Head of caudate nucleus (tissue), 42 donors: ENCODE measurements at places on chromosomes 1 and 21.

DNA sequence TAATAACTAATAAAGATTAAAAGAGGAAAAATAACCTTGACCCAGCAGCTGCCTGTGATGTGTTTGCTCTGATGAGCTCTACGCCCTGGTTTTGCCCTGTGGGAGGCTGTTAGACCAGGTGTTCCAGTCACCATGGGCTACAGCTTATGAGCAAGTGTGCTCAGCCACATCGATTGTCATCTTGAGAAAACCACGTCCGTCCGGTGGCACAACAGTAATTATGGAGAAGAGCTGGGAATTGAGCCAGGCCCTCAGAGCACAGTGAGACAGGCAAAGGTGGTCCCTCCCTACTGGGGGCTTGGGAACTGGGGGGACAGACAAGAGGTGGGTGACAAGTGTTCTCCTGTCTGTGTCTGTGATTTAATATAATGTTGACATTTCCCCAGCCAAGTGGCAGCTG is 420.5 kb downstream of the MATN1 start:
- DNase-seq: no peak

- DNase-seq: no peak
Observed at GRCh38 chr1:75449998-75450397, 160.9 kb downstream of the SLC44A5 start.

DNA sequence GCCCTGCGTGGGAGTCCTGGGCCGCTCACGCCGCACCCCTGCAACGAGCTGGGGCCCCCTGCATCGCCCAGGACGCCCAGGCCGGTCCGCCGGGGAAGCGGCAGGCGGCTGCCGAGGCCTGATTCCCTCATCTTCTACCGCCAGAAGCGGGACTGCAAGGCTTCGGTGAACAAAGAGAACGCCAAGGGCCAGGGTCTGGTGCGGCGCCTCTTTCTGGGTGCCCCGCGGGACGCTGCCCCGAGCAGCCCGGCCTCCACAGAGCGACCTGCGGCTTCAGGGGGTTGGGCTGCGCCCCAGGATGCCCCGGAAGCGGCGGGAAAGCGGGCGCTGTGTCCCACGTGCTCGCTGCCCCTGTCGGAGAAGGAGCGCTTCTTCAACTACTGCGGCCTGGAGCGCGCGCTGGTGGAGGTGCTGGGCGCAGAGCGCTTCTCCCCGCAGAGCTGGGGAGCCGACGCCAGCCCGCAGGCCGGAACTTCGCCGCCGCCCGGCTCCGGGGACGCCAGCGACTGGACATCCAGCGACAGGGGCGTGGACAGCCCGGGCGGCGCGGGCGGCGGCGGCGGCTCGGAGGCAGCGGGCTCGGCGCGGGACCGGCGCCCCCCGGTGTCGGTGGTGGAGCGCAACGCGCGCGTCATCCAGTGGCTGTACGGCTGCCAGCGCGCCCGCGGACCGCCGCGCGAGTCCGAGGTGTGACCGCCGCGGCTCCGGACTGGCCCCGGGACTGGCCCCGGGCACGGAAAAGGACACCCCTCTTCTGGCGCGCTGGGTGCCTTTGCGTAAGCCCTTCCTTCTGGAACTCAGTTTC is 2.7 kb downstream of the FAM110D start:
- DNase-seq: peak; percentile 75

DNA sequence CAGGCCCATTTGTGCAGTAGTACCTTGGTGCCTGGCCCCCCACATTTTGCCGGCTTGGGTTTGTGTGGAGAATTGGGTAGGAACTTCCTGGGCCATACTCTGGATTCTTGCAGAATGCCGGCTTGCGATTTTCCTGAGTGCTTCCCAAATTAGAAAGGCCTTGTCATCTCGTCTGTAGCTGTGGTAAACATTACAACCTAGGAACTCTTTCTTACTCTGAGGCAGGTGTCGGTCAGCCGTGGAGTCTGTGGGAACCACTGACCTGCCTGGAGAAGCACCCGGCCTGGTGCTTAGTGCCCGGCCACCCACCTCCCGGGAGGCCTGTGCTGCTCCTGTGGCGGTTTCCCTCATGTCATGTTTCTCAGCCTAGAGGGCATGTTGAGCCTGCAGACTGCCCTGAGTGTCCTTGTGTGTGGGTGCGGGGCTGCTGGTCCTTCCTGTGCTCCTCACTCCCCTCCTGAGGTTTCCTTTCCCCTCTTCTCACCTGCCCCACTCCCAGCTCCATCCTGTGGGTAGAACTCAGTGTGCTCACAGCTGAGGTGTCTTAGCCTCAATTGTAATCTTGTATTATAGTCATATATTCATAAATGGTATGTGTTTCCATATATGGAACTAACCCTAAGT is 64.7 kb downstream of the S100B start:
- no peak for DNase-seq

GRCh38 chr1:40872276-40872675 is 10.1 kb upstream of the CITED4 start:
- DNase-seq: no peak

DNA sequence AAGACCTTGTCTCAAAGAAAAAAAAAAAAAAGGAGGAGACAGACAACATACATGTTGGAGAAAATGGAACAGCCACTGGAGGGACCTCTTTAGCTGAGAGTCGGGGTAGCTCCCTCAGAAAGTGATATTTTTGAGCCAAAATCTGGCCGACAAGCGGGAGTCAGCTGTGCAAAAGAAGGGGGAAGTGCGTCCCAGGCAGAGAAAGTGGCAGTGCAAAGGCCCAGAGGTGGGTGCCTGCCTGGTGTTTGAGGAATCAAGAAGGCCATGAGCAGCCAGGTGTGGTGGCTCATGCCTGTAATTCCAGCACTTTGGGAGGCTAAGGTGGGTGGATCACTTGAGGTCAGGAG is 6.1 kb upstream of the CROCC start:
- no peak for DNase-seq

- DNase-seq: no peak
Observed at GRCh38 chr1:116971965-116972673, 29.4 kb upstream of the CD101 start.

- DNase-seq: no peak
Observed at GRCh38 chr1:71242239-71242638, 161.4 kb upstream of the ZRANB2 start.

DNA sequence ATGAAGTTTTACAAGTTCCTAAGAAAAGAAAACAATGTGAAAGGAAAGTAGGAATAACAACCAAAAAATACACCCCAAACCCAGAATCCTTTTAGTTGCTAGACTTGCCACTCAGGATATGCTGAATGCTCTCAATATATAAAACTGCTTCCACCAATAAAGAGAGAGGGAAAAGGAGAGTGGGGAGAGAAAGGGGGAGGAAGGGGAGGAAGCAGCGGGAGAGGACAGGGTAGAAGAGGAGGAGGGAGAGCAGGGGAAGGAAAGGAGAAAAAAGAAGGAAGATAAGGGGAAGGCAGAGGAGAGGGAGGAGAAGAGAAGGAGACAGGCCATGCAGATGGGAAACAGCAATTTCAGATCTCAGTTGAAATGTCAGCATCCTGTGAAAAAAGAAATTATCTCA is 198.4 kb downstream of the VAV3 start:
- no peak for DNase-seq

- no peak for DNase-seq
Observed at GRCh38 chr1:166902279-166902678, 26.2 kb upstream of the TADA1 start.

GRCh38 chr1:42369471-42369870 is 11.1 kb upstream of the RIMKLA start:
- DNase-seq: no peak

- no peak for DNase-seq
Observed at GRCh38 chr1:75472971-75473603, 137.8 kb downstream of the SLC44A5 start.

DNA sequence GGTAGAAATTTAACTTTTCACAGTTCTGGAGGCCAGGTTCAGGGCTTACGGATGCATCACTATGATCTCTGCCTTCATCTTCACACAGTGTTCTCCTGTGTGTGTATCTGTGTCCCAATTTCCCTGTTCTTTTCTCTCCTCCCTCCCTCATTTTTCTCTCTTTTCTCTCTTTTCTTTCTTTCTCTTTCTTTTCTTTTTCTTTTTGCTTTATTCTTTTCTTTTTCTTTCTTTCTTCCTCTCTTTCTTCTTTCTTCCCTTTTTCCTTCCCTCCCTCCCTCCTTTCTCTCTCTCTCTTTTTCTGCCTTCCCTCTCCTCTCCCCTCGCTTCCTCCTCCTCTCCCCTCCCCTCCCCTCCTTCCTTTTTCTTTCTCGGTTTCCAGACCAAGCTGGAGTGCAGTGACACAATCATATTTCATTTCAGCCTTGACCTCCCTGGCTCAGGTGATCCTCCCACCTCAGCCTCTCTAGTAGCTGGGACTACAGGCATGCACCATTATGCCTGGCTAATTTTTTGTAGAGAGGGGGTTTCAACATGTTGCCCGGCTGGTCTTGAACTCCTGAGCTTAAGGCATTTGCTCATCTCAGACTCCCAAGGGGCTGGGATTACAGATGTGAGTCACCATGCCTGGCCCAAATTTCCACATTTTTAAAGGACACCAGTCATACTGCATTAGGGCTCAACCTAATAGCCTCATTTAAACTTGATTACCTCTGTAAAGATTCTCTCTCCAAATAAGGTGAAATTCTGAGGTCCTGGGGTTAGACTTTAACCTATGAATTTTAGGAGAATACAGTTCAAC is 115.9 kb downstream of the HUNK start:
- DNase-seq: no peak

- DNase-seq: peak; percentile 49
Observed at GRCh38 chr1:240099329-240099728, 7.6 kb downstream of the FMN2 start.

DNA sequence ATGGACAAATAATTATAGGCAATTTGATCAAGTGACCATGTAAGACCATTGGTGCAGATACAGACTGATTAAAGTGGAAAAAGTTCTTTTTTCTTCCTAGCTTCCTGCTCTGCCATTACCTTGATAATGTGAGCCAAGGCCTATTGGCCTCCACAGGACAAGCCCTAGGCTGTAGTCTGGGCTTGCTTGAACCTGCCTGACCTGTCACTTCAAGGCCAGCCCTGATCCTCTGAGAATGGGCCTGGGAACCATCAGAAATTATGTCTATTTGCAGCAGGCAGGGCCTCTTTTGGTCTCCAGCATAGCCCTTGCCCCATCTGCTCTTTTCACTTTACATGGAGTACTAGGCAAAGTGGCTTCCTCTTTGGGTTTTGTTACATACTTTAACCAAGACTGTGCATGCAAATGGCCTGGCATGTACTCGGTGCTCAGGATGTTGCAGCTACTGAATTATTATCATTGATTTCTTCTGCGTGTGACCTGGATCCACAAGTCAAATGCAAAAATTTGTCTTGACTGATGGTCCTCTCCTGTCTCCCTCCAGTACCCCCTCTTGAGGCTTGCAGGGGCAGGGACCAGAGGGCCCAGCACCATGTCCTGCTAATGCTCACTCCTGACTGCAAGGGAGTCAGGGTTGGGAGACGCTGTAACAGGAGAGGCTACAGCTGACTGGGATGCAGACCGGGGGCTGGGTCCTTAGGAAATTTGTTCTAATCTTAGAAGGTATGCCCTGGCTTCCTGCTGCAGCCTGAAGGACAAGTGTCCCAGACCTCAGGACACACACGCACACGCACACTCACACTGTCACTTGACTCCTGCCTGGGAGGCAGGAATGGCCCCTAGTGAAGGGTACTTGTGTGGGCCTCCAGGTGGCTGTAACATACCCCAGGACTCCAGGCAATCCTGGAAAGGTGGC is 39.4 kb downstream of the RCSD1 start:
- no peak for DNase-seq

DNA sequence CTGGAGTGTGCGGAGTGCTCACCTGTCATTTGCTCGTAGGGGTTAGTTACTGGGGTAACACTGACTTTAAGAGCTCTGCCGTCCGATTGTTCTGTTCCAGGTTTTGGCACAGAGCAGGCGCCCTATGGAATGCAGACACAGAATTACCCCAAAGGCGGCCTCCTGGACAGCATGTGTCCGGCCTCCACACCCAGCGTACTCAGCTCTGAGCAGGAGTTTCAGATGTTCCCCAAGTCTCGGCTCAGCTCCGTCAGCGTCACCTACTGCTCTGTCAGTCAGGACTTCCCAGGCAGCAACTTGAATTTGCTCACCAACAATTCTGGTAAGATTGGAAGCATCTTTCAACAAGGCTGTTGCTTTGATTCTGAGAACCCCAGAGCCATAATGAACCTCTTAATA is 12.6 kb downstream of the ETS2 start:
- DNase-seq: no peak

GRCh38 chr1:47692196-47692595 is 254.4 kb downstream of the FOXD2 start:
- no peak for DNase-seq

DNA sequence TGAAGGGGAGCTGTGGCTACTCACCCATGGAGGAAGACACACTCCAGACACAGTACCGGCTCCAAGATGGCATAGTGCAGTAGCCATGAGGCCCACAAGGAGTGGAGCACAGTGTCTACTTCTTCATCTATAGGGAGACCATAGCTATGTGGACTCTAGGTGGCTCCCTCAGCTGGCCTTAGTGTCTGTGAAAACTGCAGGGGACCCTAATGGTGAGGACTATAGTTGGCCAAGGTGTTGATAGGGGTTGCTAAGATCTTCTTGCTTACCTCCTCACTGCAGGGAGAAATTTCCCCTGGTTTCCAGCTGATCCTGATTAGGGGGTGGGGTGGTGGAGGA is 58.9 kb downstream of the DIPK1A start:
- no peak for DNase-seq

DNA sequence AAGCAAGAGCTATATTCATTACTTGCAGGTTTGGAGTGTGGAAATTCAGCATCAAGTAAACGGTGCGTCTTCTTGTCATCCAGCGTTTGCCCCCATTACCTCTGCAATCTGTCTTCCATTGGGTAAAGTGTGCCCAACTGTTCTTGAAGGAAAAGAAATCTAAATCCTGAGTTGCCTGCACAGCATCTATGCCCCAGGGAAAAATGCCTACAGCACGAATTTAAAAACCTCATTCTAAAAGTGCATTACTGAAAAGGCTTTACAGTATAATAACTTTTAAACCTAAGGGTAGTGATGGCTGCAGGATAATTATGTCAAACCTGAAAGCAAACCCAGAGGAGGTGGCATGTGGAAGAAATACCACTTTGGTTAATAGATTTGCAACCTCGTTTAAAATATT is 37.2 kb downstream of the KCNK1 start:
- no peak for DNase-seq

GRCh38 chr1:47913225-47913823 is 83.9 kb downstream of the TRABD2B start:
- no peak for DNase-seq

GRCh38 chr1:154148807-154149206 is 6.1 kb downstream of the NUP210L start:
- DNase-seq: no peak

- DNase-seq: no peak
Observed at GRCh38 chr1:41914516-41914915, 4.2 kb downstream of the HIVEP3 start.
